RKO (cell line): ENCODE measurements at places on chromosomes 11 and 22.

DNA sequence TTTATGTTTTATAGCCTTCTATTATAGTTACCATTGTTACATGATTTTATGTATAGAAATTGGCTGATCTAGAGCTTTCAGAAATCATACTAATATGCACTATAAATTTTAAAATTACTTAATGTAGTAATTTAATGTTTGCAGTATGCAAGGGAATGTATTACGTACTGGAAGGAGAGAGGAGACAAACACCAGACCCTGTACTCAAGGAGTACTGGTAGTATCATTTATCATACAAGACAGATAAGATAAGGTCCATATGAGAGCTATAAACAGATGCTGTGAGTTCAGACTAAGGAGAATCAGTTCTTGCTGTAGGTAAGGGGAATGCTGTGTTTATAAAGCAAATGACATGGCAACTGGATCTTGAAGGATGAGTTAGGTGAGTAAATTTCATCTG, 765 bp downstream of the BCO2 start:
- no peak for DNase-seq

DNA sequence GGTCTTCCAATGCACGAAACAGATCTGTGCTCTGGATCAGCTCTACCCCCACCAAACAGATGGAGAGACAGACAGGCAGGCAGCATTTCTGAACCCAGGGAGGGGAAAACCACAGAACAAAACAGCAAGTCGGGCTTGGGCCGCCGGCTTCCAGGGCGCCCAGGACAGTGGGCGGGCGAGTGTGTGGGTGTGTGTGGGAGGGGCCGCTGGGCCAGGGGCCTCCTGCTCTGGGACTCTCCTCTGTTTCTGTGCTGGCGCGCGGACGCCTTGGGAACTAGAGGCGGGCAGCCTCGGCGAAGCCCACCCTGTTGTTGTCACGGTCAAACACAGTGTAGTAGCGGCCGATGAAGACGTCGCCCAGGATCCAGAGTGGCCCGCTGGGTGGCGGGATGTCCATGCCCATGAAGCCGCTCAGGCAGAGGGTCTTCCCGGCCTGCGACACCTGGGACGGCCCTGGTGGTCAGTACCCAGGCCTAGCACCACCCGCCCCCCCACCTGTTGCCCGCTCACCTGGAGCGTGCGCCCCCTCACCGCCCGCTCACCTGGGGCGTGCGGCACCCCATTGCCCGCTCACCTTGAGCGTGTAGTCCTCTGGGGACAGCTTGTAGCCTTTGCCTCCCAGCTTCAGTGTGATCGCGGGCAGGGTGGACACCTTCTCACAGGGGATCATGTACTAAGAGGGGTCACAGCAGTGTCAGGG, 3.0 kb upstream of the IFITM10 start:
- DNase-seq = no peak

DNA sequence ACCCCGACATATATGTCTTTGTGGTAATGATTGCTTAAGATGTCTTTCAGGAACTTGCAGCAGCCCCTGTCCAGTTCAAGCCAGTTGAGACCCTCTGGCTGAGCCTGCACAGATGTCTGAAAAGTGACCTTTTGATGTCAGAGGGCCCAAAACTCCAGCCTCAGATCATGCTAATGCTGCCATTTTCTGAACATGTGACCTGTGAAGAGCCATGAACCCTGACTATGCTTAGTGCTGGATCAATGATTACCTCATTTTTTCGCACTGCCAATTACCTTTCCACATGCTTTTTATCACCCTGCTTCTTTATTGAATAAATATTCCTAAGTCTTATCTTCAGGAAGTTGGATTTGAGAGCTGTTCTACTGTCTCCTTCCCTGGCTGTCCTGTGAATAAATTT, 6.9 kb upstream of the CYP2R1 start:
- no peak for DNase-seq

GRCh38 chr11:86202013-86202336, 42.6 kb upstream of the EED start:
- no peak for DNase-seq

DNA sequence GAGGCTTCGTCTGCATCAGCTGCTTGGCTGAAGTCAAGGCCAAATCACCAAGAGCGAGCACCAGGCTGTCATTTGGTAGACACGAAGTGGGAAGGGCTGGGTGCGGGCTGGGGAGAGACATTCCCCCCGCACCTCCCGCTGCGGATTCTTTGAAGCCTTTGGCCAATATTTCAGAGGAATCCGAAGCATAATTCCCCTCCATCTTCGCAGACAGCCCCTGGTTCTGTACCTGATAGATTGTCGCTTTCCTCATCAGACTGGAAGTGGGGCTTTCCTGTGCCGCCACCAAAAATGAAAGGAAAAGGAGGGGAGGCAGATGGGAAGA, 15.3 kb downstream of the BLID start:
- no peak for DNase-seq

GRCh38 chr11:102989379-102990047, 34.0 kb upstream of the MMP13 start:
- DNase-seq = no peak

- no peak for DNase-seq
Observed at GRCh38 chr22:36117053-36117554, 43.5 kb downstream of the APOL3 start.

DNA sequence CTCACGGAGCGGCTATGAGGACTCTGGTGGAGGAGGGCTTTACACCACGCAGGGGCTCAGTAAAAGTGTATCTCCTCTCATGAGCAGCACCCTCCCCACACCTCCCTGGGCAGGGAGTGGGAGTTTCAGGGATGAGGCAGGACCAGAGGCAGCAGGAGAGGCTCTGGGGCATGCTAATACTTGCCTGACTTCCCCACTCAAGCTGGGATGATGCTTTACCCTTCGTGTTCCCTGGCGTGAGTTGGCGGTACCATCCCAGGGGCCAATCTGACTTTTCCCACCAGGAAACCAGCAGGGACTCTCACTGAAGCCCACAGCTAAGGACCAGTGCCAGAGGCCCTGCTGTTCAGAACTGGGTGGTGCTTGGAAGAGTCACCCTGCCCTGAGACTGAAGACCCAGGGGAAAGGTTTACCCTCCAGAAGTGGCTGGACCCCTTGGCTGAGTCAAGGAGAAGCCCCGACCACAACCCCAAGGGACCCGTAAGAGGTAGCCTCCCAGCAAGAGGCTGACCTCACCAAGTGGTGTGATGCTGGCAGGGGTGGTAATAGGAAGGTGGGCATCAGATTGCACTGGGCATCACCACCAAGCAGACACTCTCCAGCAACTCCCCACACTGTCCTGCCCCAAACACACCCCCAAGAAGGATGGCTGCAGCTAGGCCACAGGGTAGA, 65.6 kb downstream of the THAP12 start:
- DNase-seq = no peak

DNA sequence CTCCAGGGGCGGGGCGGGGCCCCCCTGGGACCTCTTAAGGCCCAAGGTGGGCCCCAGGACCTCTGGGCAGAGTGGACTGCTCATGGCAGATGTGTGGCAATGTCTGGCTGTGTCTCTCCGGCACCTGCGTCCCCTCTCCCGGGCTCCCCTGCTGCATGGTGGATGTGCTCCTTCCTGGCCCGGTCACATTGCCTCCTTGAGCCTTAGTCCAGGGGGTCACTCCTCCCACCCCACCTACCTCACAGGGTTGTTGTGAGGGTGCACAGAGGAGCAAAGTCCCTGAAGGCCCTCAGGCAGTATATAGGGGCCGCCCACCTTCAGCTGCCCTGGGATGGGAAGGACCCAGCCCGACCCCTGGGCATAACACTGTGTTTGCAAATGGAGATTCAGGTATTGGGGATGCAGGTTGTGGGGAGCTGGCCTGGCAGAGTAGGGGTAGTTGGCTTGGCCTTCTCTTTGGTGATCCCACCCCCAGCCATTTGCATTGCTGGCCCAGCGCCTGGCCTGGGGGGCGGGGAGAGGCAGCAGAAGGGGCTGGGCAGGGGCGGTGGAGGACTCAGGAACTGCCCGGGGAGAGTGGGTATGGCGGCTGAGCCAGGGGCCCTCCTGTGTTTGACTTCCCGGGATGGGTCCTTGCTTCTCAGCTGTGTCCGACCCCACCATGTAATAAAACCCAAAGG, 11.3 kb downstream of the KCTD17 start:
- no peak for DNase-seq

GRCh38 chr11:116071241-116071640, 567.0 kb upstream of the CADM1 start:
- no peak for DNase-seq

GRCh38 chr11:33617672-33618350, 82.8 kb downstream of the C11orf91 start:
- no peak for DNase-seq

DNA sequence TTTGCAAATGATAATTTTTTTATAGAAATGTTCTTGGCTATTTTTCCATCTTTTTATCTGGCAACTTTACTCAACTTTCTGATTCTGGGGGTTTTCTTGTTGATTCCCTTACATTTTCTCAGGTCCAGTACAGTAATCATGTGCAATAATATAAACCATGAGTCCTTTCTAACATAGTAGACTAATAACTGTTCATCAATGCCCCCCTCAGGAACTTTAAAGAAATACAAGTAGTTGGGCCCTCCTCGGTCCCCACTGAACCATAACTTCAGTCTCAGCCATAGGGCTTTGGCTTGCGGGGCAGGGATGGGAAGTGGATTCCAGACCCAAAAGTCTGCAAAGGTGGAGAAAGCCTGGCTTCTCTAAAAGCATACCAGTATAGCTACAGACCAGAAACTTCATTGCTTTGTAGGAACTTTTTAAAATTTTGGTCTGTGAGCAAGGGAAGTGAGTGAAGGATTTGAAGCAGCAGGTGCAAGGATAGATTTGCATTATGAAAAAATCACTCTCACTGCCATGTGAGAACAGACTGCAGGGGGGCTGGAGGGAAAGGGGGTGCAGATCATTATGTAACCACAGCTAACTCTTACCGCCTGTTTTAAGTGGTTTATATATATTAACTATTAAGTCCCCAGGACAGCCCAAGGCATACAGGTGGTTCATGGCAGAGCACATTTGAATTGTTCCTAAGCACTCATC, 10.4 kb upstream of the TUB start:
- DNase-seq = peak; percentile 47

DNA sequence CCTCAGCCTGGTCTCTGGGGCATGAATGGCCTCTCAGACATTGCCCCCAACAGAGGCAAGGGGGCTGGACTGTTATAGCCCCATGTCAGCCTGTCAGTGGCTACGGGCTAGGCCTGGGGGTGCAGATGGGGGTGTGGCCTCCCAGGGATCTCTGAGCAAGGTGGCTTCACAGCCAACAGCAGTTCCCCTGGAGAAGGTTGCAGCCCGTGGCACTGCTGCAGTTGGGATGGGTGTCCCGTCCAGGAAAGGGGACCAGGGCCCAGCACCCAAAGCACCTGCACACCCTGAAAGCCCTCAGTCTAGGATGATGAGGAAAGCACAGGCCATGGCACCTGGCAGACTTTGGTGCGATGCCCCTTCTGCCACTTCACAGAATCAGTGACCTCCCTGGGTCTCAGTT, 101.3 kb downstream of the TP53I11 start:
- DNase-seq = no peak

- peak; percentile 92 for DNase-seq
Observed at GRCh38 chr11:65422633-65423515, at the start of gene NEAT1. Gene NEAT1, plus strand, starts transcription at chr11:65422798.
